Activated gamma-delta T cell treated with Interleukin-2 at 50 U/mL for 16 hours (primary cell): ENCODE measurements at places on chromosomes 6 and 20.

DNA sequence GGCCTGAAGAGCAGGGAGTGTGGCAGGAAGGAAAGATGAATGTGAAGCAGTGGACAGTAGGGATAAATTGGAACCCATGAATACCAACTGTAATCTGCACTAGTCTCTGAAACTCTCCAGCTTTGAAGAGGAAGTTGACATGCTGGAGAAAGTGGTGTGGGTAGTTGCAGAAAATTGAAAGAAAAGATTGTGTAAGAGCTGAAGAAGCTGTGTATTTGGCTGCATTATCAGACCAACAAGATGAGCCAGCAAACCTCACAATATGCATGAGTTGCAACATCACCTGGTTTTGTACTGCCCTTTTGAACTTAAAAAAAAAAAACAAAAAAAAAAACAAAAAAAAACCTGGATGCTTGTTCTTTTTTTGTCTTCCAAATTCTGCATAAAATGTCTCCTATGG lies 921.9 kb upstream of the EYS start:
- DNase-seq = no peak

GRCh38 chr6:167826230-167826895 lies 348 bp upstream of the AFDN start:
- peak; percentile 43 for DNase-seq

DNA sequence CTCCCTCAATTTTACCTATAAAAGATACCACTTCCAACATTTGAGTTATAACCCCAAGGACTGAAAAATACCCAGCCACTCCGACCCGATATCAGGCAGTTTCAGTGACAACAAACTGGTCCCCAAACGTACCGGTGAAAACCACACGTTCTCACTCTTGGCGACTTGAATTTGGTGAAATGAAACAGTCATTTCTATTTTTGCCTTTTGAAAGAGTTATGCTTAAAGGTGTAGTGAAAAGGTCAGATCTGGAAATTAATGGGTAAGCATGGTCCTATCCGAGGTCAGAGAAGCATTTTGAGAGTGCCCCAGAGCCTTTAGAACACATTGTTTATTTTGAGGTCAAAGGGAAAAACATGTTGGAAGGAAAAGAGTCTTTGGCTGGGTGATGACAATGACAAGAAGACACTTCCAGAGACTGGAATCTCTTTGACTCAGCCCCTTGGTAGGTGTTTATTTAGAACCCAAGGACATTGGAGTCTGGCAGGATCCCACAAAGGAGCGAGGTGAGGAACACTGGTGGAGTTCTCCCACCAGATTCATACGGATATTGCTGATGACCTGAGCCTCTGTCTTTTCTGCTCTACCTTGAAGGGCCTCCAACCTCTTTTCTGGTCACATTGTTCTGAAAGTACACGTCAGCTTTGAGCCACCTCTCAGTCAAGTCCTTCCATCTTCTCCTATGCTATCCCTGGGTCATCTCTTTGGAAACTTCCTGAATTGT lies 235.0 kb downstream of the GMPR start:
- no peak for DNase-seq

DNA sequence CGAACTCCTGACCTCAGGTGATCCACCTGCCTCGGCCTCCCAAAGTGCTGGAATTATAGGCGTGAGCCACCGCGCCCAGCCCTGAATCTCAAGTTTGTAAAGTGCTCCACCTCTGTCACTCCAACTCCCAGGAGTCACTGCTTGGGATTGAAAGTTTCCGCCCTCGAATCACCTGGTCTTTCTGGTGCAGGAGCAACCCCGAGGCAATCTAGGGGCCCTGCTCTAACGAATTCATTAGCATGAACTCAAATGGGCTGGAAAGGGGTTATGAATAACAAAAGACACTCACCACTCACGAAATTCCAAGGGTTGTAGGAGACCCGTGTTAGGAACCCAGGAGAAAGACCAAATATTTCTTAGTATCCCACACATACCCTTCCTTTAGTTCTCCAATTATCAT lies 26.1 kb downstream of the RBCK1 start:
- no peak for DNase-seq

DNA sequence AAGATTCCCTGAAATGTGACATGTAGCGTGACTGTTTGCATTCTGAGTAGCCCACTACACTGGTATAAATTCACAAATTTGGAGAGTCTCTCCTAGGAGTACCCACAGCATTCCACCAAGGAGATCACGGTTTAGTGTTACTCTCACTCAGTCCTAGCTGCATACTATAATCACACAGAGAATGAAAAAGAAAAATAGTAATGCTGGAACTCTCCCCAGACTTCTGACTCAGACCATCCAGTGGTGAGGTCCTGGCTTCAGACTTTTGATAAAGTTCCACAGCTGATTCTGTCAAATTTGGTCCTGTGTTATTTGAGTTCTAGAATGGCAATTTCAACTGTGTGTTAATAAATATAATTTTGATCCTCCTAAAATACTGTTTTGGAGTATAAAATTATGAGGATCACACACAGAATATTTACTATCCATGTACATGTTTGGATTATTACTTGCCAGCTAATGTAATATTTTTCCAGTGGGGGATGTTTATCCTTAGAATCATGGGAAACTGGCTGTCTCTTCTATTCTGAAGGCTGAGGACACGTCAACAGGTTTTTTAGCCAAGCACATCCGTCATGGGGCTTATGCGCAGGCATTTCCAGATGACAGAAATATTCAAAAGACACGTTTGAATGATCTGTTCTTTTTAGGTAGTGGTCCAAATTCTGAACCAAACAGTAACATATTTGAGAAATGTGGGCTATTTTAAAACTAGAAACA lies 5.1 kb upstream of the KIAA0408 start:
- no peak for DNase-seq
